M059J (cell line): ENCODE measurements at places on chromosomes 6 and 20.

- DNase-seq = peak; percentile 72
These were observed 152.3 kb upstream of the BEND6 start for GRCh38 chr6:56802584-56802983.

DNA sequence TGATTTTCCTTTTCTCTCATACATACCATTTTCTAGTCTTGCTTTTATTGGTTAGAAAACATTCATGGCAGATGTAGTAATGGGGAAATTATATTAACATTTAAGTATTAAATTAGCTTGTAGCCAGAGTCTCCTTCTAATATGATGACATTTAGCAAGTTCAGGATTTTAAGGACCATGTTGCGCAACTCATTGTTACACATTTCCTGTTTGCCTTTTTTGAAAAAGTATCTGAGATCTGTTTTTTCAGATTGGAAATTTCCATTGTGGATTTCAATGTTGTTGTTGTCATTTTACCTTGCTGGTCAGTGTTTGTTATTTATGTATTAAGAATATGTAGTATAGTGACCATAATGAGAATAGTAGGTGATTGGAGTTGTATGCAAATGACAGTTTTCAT, 38.7 kb downstream of the CDKAL1 start:
- peak; percentile 72 for DNase-seq

- peak; percentile 44 for DNase-seq
These were observed 609 bp downstream of the OGFRL1 start for GRCh38 chr6:71289039-71289801.

DNA sequence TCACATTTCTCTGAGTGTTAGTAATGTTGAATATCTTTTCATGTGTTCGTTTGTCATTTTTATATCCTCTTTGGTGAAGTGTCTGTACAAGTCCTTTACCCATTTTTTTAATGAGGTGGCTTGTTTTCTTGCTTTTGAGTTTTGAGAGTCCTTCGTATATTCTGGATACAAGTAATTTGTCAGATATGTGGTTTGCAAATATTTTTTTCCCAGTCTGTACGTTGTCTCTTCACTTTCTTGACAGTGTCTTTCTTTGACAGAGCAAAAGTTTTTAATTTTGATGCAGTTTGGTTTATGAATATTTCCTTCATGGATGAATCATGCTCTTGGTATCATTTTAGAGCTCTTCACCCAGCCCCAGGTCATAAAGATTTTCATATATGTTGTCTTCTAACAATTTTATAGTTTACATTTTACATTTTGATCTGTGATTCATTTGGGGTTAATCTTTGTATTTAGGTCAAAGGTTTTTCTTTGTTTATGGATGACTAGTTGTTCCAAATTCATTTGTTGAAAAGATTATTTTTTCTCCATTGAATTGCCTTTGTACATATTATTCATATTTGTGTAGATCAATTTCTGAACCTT, 152.5 kb downstream of the MRPL14 start:
- DNase-seq = no peak

GRCh38 chr6:55943329-55943728, 67.9 kb upstream of the BMP5 start:
- DNase-seq = peak; percentile 64

GRCh38 chr6:94801344-94801743, 776.0 kb upstream of the MANEA start:
- DNase-seq = no peak

DNA sequence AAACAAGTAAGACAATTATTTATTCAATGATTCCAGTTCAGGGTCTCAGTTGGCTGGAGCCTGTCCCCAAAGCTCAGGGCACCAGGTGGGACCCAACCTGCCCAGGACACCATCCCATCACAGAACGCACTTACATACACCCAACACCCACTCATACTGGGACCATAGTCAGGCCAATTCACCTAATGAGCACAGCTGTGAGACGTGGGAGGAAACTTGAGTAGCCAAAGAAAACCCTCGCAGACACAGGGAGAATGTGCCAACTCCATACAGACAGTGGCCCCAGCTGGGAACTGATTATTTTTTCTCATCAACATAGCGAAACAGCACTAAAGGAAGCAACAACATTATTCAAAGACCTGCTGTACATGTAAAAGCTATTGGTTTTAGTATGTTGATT, 58.6 kb upstream of the DOK5 start:
- no peak for DNase-seq

DNA sequence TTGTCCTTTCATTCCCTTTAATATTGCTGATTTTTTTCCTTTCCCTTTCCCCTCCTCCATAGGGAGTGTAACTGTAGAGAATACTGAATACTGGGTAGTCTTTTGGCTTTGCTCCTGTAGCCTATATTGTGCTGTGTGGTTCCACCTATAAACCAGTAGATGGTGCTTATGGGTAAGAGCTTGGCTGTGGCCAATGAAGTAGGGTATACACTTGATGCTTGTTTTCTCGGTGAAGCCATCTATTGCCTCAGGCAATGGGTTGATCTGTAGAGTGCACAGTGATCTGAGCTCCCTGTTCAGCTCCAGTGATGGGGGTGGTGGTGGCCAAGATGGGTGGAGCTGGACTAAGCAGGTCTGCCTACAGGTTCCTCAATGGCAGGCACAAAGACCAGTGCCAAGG, 203.3 kb upstream of the IMPG1 start:
- DNase-seq = no peak

GRCh38 chr20:37911838-37912281, 8.9 kb downstream of the VSTM2L start:
- DNase-seq = peak; percentile 38

DNA sequence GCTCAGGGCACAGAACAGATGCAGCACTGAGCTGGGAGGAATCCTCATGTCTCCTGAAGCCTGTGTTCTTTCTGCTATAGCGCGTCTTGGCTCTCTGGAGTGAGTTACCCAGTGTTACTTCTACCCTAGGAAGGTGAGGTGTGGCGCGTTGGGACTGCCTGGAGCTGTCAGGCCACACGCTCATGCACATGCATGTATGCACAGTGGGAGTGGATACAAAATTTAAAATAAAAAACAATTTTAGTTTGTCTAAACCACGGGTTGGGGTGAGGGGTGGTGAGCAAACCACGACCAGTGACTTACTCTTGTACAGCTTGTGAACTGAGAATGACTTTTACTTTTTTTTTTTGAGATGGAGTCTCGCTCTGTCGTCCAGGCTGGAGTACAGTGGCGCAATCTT, 298.6 kb upstream of the SUPT3H start:
- no peak for DNase-seq

- no peak for DNase-seq
These were observed 265.8 kb upstream of the GJE1 start for GRCh38 chr6:141866731-141867497.

GRCh38 chr6:72975352-72975752, 249.9 kb downstream of the KHDC1L start:
- no peak for DNase-seq

- DNase-seq = no peak
These were observed 3.1 kb downstream of the NTSR1 start for GRCh38 chr20:62711703-62712101.

DNA sequence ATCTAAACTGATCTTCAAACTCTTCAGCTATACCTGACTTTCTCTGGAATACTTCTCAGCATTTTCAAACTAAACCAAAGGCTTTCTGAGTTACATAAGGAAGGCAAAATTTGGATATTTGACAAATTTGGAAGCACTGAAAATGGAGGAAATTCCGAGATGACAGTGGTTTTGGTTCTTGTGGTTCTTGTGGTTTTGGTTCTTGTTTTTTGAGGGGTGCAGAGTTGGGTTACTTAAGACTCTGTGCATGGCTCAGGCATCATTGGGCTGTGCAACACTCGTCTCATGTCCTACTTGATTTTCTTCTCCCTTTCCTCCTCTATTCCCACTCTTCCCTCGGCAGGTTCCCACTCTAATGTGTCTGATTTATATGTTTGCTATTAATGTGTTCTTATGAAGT, 78.0 kb downstream of the SLC22A3 start:
- peak; percentile 14 for DNase-seq

GRCh38 chr6:140253096-140253495, 878.6 kb upstream of the CITED2 start:
- peak; percentile 63 for DNase-seq

GRCh38 chr6:168557512-168557911, 116.5 kb downstream of the SMOC2 start:
- DNase-seq = no peak

DNA sequence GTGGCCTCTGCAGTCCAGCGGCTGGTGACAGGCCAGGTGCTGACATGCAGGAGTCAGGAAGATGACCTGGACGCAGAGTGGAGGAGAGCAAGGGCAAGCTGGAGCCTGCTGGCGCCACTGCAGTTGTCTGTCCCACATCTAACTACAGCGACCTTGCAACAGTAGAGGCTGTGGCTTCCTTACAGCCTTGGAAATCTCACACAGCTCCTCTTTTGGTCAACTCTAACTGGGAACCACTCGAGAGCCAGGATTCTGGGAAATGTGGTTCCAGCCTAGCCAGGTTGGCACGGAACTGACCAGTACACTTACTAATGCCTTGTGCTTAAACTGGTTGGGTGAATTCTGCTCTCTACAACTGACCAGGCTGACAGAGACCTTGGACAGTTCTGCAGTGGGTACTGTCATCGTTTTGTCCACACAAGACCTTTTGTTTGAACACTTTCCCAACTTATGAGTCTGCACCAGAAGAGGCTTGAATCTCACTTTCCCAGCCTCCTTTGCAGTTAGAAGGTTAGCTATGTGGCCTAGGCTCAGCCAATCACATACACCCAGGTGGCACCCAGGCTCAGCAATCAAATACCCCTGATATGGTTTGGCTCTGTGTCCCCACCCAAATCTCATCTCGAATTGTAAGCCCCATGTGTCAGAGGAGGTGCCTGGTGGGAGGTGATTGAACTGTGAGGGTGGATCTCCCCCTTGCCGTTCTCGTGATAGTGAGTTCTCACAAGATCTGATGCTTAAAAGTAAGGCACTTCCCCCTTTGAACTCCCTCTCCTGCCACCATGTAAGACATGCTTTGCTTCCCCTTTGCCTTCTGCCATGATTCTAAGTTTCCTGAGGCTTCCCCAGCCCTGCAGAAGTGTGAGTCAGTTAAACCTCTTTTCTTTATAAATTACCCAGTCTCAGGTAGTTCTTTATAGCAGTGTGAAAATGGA, 153.5 kb downstream of the ZMYND8 start:
- DNase-seq = no peak

DNA sequence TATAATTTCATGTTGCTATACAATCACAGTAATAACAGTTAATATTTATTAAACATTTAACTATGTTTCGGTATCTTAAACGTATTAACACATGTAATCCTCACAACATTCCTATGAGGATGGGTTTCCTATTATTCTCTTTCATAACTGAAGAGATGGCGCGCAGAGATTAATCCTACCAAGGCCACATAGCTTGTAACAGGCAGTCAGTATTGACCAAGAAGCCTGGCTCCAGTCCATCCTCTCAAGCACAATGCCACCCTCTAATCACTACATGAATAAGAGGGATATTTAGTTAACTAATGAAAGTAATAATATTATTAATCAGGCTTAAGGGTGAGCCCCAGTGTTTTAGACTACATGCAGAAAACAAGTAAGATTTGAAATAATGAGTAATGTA, 149.7 kb upstream of the SIM1 start:
- DNase-seq = no peak

DNA sequence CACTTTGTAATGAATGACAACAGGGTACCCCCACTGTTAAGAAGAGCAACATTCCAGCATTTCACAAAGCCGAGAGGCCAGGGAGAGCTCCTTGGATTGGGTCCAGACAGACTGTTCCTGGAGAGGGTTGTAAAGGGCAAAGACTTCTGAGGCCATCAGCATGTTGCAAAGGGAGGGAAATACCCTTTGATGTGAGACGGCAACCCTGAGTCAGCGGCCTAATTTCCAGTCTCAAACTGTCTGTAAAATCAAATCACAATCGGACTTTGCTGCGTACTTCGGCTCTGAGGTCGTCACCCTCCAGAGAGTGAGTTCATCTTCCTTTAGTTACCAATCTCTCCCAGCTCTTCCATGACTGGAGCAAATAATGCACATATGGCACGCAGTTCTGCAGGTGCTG, 101.0 kb upstream of the DTNBP1 start:
- DNase-seq = peak; percentile 55

DNA sequence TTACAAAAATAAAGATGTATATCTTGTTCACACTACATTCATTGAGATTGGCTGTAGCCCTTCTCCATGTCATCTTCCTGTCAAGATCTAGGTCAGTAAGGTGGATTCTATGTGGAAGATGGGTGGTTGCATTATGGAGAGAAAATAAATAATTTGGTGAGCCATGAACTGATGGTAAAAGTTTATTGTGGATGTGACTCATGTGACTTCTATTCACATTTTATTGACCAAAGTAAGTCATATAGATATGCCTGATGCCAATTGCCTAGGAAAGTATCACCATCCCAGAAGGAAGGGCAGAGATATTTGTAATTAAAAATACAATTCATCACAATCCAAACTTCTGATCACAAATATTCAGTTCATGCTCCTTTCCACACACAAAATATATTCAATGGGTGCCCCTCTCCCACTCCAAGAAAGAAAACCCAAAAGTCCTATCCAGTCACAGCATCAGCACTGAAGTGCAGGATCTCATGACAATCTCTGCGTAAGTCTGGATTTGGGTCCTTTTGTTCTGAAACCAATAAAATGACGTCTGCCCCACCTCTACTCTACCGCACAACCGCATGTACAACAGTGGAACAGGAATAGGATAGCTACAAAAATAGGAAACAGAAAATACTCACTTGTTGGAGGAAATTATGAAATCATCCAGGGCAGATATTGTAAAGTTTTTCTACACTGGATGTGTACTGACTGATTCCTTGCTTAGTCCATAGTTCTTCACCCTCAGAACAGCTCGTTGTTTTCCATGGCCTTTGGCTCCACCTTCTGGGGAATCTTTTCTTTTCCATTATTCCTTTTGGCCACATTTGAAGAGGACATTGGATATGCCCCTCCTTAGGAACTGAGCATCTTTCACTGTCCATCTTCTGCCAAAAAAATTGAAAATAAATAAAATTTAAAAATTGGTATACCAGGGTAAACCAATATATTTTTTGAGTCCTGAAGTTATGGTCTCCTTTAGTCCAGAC, 16.1 kb upstream of the SLC17A3 start:
- DNase-seq = peak; percentile 67

DNA sequence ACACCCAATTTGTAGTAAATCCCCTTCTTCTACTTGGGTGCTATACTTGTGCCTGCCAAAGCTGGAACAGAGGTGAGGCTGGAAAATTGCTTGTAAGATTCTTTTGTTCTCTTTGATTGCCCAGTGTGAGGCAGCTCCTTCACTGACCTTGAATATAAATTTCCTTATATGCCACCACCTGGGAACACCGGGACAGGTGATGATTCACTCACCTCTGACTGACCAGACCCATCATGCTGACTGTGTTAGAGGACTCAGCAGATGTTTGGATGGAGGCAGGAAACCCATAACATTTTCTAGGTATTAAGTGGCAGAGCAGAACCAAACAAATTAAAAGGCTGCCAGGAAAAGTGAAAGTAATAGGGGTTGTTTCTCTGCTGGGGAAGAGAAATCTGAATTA, 120.9 kb downstream of the GRM1 start:
- DNase-seq = no peak

GRCh38 chr6:128074567-128074966, 173.7 kb upstream of the THEMIS start:
- DNase-seq = no peak

DNA sequence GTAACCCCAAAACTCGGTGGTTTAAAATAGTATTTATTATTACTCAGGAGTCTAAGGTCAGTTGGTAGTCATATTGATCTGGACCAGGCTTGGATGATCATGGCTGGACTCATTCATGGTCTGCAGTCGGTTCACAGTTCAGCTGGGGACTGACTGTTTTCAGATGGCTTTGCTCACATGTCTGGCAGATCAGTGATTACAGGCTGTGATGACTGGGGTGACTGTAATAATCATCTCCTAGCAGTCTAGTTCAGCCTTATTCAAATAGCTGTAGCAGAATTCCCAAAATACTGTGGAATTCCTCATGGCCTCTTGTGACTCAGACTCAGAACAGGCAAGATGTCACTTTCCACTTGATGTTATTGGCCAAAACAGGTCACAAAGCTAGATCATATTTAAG, 16.4 kb upstream of the NT5DC1 start:
- DNase-seq = no peak
